ENCODE measurements at places on chromosomes 12 and 14.

- no peak for DNase-seq
Observed at GRCh38 chr14:36264107-36264506, 56.3 kb downstream of the MBIP start.

DNA sequence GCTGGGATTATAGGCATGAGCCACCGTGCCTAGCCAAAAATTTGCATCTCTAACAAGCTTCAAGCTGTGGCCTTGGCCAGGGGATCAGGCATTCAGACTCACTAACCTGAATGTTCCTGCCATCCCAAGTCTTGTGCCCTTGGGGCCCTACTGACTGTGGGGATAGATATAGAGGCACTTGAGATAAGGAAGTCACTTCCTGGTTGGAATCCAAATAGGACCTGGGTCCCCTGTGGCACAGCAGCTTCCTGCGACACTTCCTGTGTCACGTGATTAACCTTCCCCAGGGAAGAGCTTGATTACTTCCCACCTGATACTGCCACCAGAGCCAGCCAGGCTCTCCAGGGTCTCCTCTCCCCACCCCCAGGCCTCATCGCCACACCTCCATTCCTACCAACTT lies 128.2 kb downstream of the BCL11B start:
- no peak for DNase-seq

DNA sequence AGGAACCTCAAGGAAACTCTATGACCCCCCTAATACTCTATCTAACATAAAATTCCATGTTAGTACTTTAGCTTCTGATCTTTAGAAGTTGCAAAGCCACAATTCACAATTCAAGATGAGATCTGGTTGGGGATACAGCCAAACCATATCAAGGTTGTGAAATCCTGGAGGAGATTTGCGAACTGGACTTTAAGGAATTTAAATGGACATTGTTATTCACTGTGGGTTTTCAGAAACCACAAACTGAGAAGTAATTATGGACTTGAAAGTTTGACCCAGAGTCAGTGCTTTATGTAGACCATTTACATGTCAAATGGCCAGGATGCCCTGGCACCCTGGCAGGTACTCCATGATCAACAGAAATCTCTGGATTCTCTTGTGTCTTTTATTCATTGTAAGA lies 14.2 kb upstream of the CDKL1 start:
- DNase-seq, result no peak

DNA sequence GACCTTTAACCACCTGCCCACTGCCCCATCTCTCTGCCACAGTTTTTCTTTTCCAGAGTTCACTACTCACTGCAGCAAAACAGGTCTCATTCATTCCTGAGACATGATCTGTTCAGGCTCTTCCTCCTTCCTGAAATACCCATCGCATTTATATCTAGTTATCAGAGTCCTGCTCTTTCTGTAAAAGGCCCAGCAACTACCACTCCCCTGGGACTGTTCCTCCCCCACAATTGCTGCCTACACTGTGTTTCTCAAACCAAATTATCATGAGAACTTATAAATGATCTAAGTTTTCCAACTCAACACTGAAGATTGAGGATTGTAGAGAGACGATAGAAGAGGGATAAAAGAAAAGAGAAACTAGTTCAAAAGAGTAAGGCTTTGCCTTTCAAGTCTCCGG lies 40.8 kb upstream of the EPS8 start:
- no peak for DNase-seq

- DNase-seq, result no peak
Observed at GRCh38 chr12:46260913-46261476, 7.8 kb downstream of the SLC38A1 start.

DNA sequence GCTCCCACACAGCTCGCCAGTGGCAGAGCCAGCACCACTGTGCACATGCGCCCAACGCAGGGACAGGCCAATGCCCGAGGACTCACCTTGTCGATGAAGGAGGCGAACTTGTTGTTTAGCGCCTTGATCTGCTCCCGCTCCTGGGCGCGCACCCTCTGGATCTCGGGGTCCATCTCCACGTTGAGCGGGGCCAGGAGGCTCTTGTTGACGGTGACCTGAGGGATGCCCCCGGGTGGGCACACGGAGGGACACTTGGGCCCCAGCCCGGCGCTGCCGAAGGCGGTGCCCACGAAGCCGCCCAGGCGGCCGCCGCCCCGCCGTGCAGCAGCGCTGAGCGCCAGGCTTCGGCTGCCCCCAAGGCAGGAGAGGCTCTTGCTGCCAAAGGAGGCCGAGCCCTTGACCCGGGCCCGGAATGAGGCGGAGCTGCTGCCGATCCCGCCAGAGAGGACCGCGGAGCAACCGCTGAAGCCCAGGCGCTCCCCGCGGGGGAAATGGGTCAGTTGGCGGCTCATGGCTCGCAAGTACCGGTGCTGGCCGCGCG lies at the start of gene KRT72:
KRT72 (minus strand) TSS at position 523 of the 541 bp plus-strand sequence; CDS start at position 512, 11 bp downstream.
- DNase-seq, result no peak

- no peak for DNase-seq
Observed at GRCh38 chr14:89851106-89851505, 103.4 kb downstream of the EFCAB11 start.

DNA sequence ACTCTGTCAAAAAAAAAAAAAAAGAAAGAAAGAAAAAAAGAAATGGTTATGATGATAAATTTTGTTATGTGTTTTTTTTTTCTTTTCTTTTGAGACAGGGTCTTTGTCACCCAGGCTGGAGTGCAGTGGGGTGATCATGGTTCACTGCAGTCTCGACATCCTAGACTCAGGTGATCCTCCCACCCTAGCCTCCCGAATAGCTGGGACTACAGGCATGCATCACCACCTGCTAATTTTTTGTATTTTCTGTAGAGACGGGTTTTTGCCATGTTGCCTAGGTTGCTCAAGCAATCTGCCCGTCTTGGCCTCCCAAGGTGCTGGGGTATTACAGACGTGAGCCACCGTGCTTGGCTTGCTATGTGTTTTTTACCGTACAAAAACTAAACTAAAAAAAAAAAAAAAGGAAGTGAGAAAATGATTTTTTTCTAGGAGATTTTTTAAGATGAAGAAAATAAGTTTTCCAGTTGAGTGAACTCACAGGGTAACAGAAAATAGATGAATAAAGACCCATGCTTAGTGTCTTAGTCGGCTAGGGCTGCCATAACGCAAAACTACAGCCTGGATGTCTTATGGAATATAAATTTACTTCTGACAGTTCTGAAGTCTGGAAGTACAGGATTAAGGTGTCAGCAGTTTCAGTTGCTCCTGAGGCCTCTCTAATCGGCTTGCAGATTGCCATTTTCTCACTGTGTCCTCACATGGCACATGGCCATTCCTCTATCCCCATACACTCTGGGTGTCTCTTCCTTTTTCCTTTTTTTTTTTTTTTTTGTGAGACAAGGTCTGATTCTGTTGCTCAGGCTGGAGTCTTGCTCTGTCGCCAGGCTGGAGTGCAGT lies 13.2 kb upstream of the APOF start:
- DNase-seq, result no peak

DNA sequence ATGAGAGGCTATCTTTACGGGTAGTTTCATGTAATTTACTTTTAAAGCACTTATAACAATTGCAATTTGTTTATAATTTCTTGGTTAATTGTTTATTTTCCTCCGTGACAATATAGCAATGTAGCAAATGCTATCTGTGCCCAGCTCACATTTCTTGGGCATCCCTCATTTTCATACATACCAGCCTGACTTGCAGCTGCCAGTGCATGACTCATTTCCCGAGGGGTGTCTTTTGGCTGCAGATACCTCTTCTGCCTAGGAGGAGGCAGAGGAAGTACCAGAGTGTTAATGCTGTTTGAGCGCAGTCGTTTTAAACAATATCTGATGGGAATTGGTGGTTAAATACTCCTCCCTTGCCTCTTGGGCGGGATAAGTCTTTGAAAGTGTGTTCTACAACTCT lies 104.2 kb upstream of the ABCD2 start:
- DNase-seq, result no peak

GRCh38 chr14:75626396-75626795 lies 34.3 kb downstream of the ERG28 start:
- no peak for DNase-seq

DNA sequence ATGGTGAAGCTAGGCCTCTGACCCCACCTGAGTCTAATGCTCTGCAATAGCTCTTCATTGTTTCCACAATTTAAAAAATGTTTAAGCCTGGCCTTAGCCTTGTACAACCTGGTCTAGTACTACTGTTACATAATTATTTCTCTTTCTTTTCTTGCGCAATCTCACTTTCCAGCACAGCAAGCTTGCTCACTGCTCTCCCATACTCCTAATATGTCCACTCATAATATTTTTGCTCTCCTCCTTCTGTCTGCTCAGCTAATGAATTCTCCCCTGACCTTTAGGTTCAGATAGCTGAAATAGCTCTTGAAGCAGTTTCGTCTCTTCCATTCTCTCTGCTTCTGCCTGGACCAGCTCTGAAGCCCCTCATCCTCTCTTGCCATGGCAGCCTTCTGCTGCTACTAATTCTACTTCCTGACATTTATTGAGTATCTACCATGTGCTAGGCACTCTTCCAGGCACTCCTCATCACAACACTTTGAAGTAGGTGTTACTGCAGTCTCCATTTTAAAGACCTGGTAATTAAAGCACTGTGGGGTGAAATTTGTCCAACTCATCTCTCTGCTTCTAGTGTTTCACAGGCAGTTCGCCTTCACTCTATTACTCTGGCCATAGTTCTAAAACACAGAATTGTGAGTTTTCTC lies 2.8 kb upstream of the SLC48A1 start:
- no peak for DNase-seq

- no peak for DNase-seq
Observed at GRCh38 chr12:63919756-63920155, 75.3 kb downstream of the SRGAP1 start.

- no peak for DNase-seq
Observed at GRCh38 chr12:3999904-4000303, 126.7 kb upstream of the PARP11 start.

DNA sequence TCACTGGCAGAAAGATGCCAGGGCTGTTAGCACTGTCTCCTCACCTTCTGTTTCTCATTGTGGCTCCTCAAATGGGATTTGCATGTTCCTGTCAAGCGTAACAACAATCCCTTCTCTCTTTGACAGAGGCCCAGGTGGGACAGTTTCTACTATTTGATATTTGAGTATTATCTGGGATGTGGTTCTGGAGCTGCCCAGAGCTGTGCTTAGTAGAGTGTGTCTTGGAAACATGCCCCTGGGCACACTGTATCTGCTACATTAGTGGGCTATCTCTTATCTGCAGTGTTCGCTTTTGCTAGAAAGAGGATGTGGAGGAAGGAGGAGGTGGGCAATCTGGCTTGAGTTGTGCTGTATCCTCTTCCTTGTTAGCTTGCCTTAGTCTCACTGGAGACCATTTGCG lies 3.8 kb upstream of the ACADS start:
- no peak for DNase-seq

- no peak for DNase-seq
Observed at GRCh38 chr12:124094733-124095132, 121.7 kb downstream of the ZNF664 start.

GRCh38 chr12:79420146-79420618 lies 270.6 kb downstream of the PAWR start:
- DNase-seq, result no peak

DNA sequence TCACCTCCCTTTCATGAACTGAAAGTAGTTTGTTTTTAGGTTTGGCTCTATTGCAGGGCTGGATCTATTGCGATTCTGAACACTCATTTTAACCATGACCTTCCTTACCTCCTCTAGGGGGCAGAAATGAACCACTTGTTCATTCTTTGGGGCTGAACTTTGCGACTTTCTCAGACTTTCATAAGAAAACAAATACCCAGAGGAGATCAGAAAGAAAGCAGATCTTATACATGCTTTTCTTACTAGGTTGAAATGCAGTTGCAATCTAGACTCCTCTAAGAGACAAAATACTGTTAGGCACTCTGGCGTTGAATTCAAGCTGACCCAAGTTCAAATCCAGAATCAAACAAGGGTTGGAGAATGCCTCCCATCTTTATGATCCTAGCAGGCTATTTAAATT lies 32.6 kb upstream of the PLEKHG3 start:
- DNase-seq, result no peak

DNA sequence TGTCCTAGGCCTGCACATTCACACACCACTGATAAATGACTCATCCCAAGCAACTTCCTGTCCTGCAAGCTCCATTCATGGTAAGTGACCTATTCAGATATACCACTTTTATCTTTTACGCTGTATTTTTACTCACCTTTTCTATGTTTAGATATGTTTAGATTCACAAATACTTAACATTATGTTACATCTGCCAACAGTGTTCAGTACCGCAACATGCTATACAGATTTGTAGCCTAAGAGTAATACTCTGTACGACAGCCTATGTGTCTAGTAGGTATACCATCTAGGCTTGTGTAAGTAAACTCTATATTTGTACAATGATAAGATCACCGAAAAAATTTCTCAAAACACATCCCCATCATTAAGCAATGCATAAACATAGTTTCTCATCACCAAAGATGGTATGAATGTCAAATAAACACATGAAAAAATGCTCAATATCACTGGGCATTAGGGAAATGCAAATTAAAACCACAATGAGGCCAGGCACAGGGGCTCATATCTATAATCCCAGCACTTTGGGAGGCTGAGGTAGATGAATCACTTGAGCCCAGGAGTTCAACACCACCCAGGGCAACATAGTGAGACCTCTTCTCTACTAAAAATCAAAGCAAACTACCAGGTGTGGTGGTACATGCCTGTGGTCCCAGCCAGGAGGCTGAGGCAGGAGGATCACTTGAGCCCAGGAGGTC lies 20.7 kb downstream of the ATXN2 start:
- DNase-seq, result no peak

GRCh38 chr14:89707086-89707485 lies 247.4 kb downstream of the EFCAB11 start:
- no peak for DNase-seq

GRCh38 chr12:113040722-113041171 lies 15.8 kb upstream of the DTX1 start:
- DNase-seq, result peak; percentile 21

DNA sequence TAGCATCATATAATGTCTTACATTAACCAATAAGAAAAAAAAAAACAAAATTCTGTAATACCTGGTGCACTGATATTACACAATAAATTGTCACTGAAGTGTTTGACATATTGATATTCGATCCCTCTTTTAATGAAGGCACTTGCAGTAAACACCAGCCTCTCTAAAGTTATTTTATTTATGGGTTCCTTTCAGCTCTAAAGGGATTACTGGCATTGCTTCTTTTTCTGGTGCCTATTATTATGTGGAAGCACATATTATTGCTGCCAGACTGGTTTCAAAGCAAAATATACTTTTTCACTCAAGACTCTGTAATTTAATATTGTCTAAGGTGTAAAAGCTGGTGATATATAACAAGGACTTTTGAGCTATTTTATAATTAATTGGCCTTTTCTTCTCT lies 1090.5 kb downstream of the TRHDE start:
- no peak for DNase-seq

DNA sequence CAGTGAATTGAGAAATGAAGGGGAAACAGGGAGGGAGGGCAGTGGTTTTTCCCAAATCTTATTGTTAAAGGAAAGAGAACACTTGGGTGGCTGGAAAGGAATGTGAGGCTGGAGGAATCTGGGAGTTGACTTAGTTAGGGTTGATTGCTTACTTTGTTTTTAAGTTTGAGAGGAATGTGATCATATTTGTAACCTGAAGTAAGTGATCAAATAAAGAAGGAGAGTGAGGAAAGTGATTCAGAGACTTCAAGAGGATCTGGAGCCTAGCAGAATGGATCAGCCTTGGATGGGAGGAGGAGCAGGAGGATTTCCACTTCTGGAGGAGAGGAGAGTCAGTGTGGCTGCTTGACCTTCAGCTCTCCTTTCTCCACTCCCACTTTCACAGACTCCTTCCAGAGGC lies 6.0 kb upstream of the LRP6 start:
- DNase-seq, result no peak

GRCh38 chr12:110919720-110920119 lies 659 bp downstream of the MYL2 start:
- no peak for DNase-seq

Measured in esophagus squamous epithelium (tissue), 5 donors.